Activated T-helper 1 cell treated with anti-CD3 and anti-CD28 coated beads, Interleukin-2, amount 50 U/mL, for 16 hours (primary cell): ENCODE measurements at places on chromosomes 6 and 20.

DNA sequence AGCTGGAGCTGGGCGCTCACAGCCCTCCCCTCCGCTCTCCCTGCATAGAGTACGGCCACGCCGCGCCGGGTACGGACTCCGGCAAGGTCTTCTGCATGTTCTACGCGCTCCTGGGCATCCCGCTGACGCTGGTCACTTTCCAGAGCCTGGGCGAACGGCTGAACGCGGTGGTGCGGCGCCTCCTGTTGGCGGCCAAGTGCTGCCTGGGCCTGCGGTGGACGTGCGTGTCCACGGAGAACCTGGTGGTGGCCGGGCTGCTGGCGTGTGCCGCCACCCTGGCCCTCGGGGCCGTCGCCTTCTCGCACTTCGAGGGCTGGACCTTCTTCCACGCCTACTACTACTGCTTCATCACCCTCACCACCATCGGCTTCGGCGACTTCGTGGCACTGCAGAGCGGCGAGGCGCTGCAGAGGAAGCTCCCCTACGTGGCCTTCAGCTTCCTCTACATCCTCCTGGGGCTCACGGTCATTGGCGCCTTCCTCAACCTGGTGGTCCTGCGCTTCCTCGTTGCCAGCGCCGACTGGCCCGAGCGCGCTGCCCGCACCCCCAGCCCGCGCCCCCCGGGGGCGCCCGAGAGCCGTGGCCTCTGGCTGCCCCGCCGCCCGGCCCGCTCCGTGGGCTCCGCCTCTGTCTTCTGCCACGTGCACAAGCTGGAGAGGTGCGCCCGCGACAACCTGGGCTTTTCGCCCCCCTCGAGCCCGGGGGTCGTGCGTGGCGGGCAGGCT is 4.6 kb downstream of the KCNK15 start:
- DNase-seq = no peak

- no peak for DNase-seq
These were observed 73.0 kb downstream of the SERAC1 start for GRCh38 chr6:158095031-158095430.

GRCh38 chr6:147826698-147827097 is 318.2 kb downstream of the SAMD5 start:
- no peak for DNase-seq

DNA sequence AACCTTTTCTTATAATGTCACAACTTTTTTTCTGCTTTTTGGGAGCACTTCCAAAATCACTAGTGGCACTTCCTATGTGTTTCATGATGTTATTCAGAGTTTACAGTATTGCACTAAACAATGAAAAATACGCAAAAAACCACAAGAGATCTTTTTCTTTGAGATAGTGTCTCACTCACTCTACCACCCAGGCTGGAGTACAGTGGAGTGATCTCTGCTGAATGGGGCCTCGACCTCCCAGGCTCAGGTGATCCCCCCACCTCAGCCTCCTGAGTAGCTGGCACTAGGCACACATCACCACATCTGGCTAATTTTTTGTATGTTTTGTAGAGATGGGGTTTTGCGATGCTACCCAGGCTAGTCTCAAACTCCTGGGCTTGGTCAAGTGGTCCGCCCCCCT is 158.7 kb downstream of the COL21A1 start:
- DNase-seq = no peak

GRCh38 chr6:16712931-16713484 is 48.3 kb downstream of the ATXN1 start:
- no peak for DNase-seq

- no peak for DNase-seq
These were observed 50.6 kb downstream of the LAMA4 start for GRCh38 chr6:112203577-112204349.

DNA sequence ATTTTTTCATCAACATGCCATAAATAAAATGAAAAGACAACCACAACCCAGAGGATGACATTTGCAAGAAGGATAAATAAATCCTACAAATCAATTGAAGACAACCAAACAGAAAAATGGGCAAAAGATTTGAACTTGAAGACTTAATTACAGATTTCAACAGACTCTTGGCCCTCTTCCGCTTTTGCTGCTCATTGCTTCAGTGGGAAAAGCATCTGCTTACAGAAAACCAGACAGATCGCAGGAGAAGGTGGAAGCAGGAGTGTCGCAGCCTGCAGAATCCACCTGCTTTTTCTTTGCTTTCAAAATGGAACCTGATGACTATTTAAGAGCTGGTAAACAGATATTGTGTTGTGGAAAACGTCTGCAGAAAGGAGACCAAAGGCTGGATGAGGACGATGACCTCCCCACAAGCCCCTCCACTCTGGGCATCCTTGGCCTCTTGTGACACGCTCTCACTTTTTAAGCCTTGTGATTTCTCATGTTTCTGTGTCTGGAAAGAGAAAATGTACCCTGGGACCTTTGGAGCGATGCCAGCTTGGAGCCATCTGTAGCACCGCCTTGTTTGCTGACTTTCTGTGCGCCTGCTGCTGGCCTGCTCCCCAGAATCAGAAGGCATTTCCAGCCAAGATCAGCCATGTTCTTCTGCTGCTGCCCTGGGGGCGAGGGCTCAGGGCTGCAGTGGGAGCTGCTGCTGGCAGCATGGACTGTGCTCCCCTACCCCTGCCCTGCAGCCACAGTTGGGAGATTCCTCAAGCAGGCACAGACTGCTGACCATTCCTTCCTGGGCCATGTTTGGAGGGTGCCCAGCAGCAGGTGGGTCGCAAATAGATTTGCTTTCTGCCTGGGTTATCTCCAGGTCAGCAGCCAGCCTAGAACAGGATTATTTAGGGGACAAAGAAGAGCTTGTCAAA is 3.6 kb upstream of the CSTL1 start:
- DNase-seq = no peak

DNA sequence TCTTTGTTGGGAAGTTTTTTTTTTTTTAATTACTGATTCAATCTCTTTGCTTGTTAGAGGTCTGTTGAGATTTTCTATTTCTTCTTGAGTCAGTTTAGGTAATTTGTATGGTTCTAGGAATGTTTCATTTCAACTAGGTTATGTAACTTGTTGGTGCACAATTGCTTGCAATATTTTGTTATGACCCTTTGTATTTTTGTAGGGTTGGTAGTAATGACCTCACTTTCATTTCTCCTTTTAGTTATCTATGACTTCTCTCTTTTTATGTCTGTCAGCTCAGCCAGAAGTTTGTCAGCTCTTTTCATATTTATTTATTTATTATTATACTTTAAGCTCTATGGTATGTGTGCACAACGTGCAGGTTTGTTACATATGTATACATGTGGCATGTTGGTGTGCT is 51.1 kb upstream of the SLC24A3 start:
- no peak for DNase-seq

- DNase-seq = no peak
These were observed 10.2 kb upstream of the PEDS1 start for GRCh38 chr20:50163570-50164317.

DNA sequence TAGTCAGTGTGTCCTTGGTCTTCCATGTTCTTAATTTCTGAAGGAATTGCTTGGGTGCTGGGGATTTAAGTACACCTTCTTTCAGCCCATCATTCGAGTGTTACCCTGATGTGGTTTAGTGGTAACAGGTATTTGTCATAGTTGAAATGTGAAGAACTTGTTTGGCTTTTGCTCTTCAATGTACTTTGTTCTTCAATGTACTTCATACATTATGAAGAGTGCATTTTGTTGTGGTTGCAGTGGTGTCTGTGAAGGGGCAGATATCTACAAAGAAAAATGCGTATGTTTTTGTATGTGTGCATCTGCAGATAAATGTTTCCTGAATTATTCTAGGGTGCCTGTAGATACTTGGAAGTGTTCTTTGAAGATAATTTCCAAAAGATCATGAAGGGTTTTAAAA is 111.2 kb upstream of the SUPT3H start:
- no peak for DNase-seq
